Activated T-cell treated with anti-CD3 and anti-CD28 coated beads, Interleukin-2, amount 50 U/mL, for 4 hours (primary cell): ENCODE measurements at places on chromosomes 16 and 17.

DNA sequence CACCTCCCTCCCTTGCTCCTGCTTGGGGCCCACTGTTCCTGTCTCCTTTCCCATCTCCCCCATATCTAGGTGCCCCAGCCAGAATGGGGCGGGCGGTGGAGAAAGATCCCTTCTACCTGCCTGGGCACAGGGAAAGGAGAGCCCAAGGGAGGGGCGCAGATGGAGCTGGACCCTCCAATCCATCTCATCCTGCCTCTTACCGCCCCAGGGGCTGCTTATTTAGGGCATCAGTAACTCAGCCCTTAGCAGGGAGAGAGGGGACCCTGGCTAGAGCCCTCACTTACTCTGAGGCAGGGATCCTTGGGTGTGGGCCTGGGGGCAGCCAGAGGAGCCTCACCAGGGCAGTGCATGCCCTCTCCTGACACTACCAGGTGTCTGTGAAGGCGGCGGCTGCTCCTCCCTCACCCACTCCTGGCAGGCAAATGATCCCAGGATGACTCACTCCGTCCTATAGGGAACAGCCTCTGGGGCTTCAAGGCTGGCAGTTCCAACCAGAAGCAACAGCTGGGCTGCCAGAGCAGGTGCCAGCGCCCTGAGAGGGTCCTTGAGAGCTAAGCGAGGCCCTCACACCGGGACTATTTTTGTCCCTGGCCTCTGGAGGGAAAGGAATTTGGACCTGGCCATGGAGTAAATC is 16.3 kb upstream of the BCAR1 start:
- no peak for DNase-seq

- no peak for DNase-seq
These were observed 42.8 kb upstream of the GCSH start for GRCh38 chr16:81138831-81139557.

DNA sequence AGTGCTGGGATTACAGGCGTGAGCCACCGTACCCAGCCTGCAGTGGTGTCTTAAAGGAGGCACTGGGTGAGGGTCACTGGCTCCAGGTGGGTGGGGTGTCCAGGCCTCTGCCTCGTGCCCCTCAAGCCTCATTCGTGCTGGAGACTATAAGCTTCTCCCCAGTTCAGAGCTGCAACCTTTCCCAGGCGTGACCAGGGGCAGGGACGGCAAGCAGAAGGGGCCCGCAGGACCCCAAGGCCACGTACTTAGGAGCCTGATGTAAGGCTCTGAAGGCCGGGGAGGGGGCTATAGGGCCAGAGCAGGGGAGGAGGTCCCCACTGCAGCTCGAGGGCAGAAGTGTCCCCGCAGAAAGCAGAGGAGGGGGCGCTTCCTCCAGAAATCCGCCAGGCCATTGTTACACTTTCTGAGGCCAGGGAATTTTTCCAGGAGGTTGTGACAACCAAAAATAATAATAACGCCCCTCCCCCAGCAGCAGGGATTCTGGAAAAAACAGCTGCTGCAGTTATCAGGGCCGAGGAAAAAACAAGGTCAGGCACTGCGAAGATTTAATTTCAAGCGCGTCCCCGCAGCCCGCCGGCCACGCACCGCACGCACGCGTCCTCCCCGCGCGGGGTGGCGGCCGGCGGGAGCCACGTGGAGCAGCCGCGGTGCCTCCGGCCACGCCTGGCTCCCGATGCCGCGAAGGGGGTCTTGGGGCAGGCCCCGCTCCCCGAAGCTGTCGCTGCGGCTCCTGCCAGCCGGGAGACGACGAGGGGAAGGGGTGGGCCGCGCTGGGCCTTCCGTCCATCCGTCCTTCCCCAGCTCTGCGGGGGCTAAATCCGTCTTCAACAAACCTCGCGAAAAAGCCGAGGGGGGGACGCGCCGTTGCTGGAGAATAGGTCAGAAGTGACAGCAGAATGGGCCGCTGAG is 45.8 kb upstream of the SLC38A10 start:
- DNase-seq, result no peak

- no peak for DNase-seq
These were observed 32.7 kb downstream of the CMC2 start for GRCh38 chr16:80973991-80974390.

DNA sequence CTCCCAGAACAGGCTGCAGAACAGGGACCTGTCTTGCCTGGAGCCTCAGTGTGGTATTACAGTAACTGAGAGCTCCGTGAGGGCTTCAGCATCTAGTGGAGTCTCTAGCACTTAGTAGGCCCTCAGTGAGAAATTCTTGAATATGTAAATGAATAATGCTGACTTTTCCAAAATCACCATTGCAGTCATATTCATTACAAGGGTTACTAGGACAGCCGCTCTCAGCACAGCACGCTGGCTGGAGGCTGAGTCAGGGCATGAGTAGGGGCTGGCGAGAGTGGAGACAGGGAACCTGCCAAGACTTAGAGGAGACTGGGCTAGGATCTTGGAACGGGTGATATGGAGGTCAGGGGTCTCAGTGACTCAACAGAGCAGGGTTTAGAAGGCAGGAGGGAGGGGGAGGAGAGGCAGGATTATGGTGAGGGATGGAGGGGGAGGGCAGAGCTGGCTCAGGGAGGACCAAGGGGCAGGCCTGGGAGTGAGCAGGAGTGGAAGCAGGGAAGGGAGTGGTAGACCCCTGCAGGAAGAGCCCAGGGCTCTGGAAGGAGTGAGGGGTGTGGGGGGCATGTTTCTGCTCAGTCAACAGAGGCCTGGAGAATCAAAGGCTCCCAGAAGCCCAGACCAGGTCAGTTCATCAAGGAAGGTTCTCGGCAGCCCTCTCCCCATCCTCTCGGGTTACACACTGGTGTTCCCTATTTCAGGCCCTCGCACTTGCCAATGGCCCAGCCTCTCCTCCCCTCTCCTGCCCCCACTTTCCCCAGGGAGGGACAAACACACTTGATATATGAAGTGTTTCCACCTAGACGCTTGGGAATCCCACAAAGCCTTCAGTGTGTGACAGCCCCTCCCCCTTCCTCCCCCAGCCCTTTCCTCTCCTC is 42.3 kb downstream of the FZD2 start:
- DNase-seq, result no peak

- no peak for DNase-seq
These were observed 5.7 kb downstream of the DUSP3 start for GRCh38 chr17:43772877-43773648.

GRCh38 chr16:2450535-2450934 is 9.4 kb upstream of the TEDC2 start:
- no peak for DNase-seq

DNA sequence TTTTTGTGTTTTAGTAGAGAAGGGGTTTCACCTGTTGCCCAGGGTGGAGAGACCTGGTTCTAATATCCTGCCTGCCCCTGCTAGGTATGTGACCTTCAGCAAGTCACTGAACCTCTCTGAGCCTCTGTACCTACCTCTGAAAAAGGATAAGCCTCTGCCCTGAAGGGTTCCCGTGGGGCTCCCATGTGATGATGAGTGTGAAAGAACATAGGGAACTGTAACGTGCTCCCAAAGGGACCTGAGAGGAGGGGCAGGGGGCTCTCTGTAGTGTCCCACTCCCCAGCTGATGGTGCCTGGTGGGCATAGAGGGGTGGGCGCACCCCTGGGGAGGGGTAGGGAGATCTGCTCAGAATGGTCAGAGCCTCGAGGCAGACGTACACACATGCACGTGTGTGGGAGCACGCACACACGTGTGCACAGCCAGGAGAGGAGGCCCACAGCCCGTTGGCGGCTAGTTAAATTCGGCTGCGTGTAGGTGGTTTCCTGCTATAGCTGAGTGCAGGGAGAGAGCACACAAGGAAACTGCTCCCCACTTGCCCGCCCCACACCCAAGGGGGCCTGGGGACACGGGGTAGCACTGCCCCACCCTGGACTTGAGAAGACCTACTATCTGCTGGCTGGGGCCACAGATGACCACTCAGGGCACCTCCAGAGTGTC is 6.7 kb downstream of the KCNH4 start:
- DNase-seq, result no peak

- DNase-seq, result no peak
These were observed 27.2 kb downstream of the ARHGAP27 start for GRCh38 chr17:45405250-45406086.

DNA sequence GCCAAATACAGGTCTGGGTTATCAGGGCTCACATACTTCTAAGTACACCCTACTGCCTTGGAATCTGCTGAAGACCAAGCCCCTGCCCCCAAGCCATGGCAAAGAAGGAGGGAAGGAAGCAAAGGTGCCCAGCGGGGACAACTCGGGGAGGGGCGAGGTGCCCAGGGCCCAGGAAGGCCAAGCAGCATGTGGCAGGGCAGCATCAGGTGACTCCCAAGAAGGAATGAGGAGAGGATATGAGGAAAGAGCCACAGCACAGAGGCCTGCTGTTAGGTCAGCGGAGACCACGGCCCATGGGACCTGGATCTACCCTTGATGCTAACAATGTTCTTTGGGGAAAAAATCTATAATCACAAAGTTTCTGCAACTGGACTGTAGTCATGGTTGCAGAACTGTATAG is 142.6 kb upstream of the CRHR1 start:
- no peak for DNase-seq

DNA sequence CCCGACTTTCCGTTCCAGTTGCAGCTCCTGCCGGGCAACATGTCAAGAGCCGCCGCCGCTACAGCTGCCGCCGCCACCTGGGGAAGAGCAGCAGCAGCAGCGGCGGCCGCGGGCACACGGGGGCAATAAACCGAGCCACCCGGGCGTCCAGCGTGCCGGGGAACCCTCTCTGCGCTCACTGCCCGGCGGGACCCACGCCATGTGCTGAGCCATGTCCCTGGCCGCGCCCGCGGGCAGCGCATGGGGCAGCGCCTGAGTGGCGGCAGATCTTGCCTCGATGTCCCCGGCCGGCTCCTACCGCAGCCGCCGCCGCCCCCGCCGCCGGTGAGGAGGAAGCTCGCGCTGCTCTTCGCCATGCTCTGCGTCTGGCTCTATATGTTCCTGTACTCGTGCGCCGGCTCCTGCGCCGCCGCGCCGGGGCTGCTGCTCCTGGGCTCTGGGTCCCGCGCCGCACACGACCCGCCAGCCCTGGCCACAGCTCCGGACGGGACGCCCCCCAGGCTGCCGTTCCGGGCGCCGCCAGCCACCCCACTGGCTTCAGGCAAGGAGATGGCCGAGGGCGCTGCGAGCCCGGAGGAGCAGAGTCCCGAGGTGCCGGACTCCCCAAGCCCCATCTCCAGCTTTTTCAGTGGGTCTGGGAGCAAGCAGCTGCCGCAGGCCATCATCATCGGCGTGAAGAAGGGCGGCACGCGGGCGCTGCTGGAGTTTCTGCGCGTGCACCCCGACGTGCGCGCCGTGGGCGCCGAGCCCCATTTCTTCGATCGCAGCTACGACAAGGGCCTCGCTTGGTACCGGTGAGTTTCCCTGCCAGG is 604 bp downstream of the HS3ST3B1 start:
- DNase-seq, result no peak

DNA sequence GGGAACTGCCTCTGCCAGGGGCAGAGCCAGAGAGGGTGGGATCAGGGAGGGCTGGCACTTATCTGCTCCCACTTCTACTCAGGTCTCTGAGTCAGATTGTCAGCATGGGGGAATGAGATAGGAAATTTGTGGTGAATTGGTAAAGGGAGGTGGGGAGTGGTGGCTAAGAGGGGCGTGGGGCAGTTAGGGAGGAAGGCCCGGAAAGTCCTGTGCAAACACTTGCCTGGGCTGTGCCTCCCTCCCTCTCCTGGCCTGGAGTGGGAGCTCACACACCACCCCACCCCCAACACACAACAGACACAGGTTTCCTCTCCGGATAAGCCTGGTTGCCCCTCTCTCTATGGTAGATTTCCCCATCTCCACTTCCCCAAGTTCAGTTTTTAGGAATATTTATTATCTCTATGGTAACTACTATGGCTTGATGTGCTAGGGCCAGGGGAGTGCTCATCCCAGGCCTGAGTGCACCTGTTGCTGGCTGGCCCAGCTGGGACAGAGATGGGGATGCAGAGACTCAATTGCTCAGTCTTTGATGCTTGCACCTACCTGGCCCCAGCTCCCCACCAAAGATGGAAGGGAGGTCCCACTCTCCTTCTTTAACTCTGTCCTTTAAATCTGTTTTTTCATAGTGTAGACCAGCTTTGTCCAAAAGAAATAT is 2.7 kb downstream of the SPNS2 start:
- DNase-seq, result no peak

- DNase-seq, result no peak
These were observed 8.1 kb upstream of the NAGLU start for GRCh38 chr17:42527932-42528331.

DNA sequence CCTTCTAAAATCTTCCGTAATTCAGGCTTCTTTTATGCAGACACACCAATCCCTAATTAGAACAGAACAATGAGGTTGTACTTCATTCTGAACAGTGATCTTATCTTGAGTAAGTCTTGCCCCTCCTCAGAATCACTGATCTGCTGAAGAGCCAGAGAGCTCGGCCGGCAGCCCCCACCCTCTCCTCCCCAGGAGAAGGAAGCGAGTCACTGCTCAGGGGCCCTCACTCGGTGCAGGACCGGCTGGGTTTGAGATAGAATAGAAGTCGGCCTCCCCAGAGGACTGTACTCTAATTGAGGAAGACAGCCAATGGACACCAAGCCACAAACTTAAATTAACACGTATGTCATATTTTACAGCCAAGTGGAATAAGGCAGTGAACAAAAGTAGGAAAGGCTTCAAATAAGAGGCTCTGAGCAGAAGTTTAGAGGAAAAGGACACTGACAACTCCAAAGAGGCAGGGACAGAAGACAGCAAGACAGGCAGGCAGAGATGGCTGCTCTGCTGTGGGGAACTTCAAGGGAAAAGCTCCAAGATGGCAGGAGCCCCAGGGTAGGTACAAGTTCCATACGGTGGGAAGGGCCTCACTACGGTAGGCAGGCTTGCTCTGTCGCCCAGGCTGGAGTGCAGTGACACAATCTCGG is 18.6 kb downstream of the CREBBP start:
- DNase-seq, result no peak

GRCh38 chr17:73693071-73693470 is 48.8 kb upstream of the SDK2 start:
- no peak for DNase-seq

- DNase-seq, result no peak
These were observed 178.3 kb downstream of the CYB561 start for GRCh38 chr17:63267846-63268245.

GRCh38 chr16:4980691-4981090 is 22.6 kb downstream of the SEC14L5 start:
- DNase-seq, result no peak
